Neural crest cell (in vitro differentiated cells): ENCODE measurements at places on chromosomes 2 and 18. TPM values are rescaled to one million over a fixed set of nuclear protein-coding genes. Genes with fewer than 3 reads are reported as not detected.
A peak's percentile ranks its signal among the peaks of the same experiment; 100 is the strongest.

CRYGC gene
- total RNA-seq = not detected in 2 replicates

TMEM131 gene
- 43.9 and 46.6 TPM in 2 replicates for total RNA-seq

SP140 gene
- not detected in 2 replicates for total RNA-seq

GGCX gene
- total RNA-seq = 43.4 and 43.7 TPM in 2 replicates

C2orf15 gene
- total RNA-seq = 0.23 and 0.37 TPM in 2 replicates

GRCh38 chr18:57433934-57434535 is 1.1 kb upstream of the ONECUT2 start:
- peaks cover 97% of the 10 kb centered on the region for H3K27me3 ChIP-seq
- H3K4me1 ChIP-seq = peaks cover 63% of the 10 kb centered on the region
- DNase-seq = peak; percentile 9
- no peaks in the 10 kb centered on the region for H3K36me3 ChIP-seq

- H3K36me3 ChIP-seq = no peaks in the 10 kb centered on the region
- no peak for DNase-seq
- no peaks in the 10 kb centered on the region for H3K27me3 ChIP-seq
- H3K27ac ChIP-seq = no peak overlapping the region
- H3K4me1 ChIP-seq = no peaks in the 10 kb centered on the region
- H3K4me3 ChIP-seq = no peak overlapping the region
Observed at GRCh38 chr2:18885457-18885856, 296.1 kb upstream of the NT5C1B start.

DNA sequence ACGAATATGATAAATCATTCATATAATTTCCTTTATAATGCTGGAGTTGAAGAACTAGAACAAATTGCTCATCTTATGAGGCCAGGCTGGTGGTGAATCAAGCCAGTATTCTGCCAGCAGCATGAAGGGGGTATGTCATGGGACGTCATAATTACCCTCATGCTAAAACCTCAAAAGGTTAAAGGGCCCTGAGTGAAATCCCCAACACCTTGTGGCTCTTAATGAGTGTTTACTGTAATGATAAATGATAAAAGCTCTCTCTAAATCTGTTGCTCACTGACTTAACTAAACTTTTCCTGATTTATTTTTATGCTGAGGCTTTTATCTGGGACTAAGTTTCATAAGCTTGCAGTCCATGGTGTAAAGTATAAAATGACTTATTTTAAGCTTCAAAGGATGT is 18.3 kb upstream of the NEDD4L start:
- no peak overlapping the region for H3K4me3 ChIP-seq
- H3K36me3 ChIP-seq = no peaks in the 10 kb centered on the region
- H3K27me3 ChIP-seq = no peaks in the 10 kb centered on the region
- DNase-seq = no peak

GRCh38 chr18:43501099-43501498 is 223.8 kb upstream of the SYT4 start:
- H3K27ac ChIP-seq = no peak overlapping the region
- H3K36me3 ChIP-seq = peaks cover 1% of the 10 kb centered on the region
- DNase-seq = no peak
- no peaks in the 10 kb centered on the region for H3K4me1 ChIP-seq

GRCh38 chr2:45889053-45889452 is 237.6 kb downstream of the PRKCE start:
- H3K4me1 ChIP-seq = peaks cover 37% of the 10 kb centered on the region
- no peaks in the 10 kb centered on the region for H3K36me3 ChIP-seq
- H3K4me3 ChIP-seq = no peak overlapping the region
- no peaks in the 10 kb centered on the region for H3K27me3 ChIP-seq
- DNase-seq = no peak

- DNase-seq = no peak
- no peaks in the 10 kb centered on the region for H3K27me3 ChIP-seq
- no peak overlapping the region for H3K4me3 ChIP-seq
- no peaks in the 10 kb centered on the region for H3K36me3 ChIP-seq
Observed at GRCh38 chr2:24337890-24338289, 22.4 kb downstream of the ITSN2 start.
